NCI-H460 (cell line): ENCODE measurements at places on chromosomes 4 and X. TPM values are rescaled to one million over a fixed set of nuclear protein-coding genes. Genes with fewer than 3 reads are reported as not detected.

Gene RAB41
- not detected in 2 replicates for total RNA-seq

GRCh38 chr4:15901007-15901406, 37.5 kb downstream of the FGFBP1 start:
- DNase-seq, result no peak

DNA sequence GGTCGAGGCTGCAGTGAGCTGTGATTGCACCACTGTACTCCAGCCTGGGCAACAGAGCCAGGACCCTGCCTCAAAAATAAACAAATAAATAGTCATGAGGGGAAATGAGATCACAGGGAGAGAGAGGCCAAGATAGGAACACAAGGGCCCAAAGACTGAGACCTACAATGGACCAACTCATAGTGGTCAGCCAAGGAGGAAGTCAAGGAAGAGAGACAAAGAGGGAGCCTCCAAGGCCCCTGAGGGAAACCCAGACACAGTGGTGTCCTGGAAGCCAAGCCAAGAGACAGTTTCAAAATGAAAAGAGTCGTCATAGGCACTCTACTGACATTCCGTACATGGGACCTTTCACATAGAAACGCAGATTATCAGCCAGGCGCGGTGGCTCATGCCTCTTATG, 153.3 kb downstream of the BCOR start:
- no peak for DNase-seq

GRCh38 chr4:177444911-177445736, 2.9 kb upstream of the AGA start:
- DNase-seq, result no peak

DNA sequence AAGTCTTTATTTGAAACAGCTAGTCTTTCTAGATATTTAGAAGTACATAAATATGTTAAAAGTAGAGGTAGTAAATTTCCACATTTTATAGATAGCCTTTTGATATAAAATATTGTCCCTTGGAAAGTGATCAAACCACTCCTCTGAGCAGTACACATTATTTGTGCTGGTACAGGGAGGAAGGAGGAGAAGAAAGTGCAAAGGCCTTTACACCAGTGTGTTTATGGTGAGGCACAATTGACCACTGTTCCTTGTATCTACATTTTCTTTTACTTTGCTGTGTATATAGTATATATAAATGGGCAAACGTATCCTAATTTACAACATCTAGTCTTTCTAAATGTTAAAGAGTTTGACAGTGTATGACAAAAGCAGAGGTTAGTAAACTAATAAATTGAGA, 39.9 kb downstream of the CXCL8 start:
- DNase-seq, result no peak

DNA sequence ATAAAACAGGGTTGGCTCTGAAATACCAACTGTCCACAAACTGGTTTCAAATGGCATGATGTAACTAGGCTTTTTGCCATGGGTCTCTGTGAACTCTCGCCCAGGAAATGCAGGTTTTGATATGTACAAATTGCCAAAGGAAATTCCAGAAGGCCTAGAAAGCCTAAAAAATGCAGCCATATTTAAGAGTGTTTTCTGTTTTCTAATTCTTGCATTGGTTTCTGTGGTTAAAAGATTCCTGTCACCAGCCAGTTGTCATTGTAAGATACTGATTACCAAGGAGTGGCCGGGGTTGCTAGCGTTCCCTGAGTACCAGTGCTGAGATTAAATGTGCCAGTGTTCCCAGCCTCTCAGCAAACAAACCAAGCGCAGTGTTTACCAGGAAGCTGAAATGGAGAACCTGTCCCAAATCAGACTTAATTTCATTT, 53.9 kb upstream of the SORBS2 start:
- no peak for DNase-seq

- DNase-seq, result no peak
Measured at GRCh38 chr4:86250006-86250405, 109.8 kb downstream of the MAPK10 start.

Gene ASB12
- 0.07 TPM in 1 of 2 replicates, not detected in the other for total RNA-seq

Gene ADH7
- total RNA-seq, result not detected in 2 replicates

Gene ADH4
- not detected in 2 replicates for total RNA-seq

- DNase-seq, result no peak
Measured at GRCh38 chr4:118318931-118319330, 33.9 kb downstream of the PRSS12 start.

- DNase-seq, result no peak
Measured at GRCh38 chr4:160495356-160495755, 1392.5 kb downstream of the RAPGEF2 start.

DNA sequence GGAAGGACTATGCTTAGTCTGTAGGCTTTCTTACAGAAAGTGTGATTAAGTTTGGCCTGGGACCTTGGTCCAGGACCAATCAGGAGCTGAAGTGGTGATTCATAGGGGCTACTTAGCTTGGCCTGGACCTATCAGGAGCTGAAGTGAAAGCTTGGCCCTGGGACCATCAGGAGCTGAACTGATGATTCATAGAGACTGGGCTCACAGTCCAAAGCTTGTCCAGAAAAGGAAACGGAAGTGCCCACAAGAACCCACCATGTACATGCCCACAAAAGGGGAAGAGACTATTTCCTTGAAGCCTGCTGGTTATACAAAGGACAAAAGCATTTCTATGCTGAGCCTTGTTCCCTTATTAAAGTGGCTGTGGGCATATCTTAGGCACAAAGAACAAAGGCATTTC, 12.6 kb downstream of the TENT5D start:
- no peak for DNase-seq

Gene POU4F2
- not detected in 2 replicates for total RNA-seq

GRCh38 chr4:151287409-151287808, 10.4 kb downstream of the PRSS48 start:
- DNase-seq, result no peak

Gene RGN
- total RNA-seq, result not detected in 2 replicates

DNA sequence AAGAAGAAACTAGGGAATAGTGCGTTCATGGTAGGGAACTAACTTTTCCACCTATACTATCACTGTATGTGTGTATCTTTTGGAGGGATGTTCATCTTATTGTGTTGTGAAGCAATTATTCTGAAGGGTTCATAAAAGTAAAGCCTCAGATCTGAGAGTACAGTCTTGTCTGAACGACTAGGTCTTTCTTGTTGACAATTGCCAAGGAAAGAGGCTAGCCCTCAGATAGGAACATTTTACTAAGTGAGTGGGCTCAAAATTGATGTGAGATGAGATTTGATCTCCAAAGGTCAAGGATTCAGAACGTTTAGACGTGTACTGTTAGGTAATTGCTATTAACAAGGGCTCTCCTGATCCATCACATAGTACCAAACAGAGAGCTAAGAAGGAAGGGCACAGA, 15.2 kb upstream of the CNOT6L start:
- no peak for DNase-seq

Gene LEF1
- total RNA-seq, result 0.69 TPM in 2 replicates

GRCh38 chr4:21649391-21650090, 299.0 kb downstream of the KCNIP4 start:
- DNase-seq, result no peak

- no peak for DNase-seq
Measured at GRCh38 chr4:6340446-6341015, 70.9 kb downstream of the WFS1 start.

Gene FGF5
- not detected in 2 replicates for total RNA-seq

DNA sequence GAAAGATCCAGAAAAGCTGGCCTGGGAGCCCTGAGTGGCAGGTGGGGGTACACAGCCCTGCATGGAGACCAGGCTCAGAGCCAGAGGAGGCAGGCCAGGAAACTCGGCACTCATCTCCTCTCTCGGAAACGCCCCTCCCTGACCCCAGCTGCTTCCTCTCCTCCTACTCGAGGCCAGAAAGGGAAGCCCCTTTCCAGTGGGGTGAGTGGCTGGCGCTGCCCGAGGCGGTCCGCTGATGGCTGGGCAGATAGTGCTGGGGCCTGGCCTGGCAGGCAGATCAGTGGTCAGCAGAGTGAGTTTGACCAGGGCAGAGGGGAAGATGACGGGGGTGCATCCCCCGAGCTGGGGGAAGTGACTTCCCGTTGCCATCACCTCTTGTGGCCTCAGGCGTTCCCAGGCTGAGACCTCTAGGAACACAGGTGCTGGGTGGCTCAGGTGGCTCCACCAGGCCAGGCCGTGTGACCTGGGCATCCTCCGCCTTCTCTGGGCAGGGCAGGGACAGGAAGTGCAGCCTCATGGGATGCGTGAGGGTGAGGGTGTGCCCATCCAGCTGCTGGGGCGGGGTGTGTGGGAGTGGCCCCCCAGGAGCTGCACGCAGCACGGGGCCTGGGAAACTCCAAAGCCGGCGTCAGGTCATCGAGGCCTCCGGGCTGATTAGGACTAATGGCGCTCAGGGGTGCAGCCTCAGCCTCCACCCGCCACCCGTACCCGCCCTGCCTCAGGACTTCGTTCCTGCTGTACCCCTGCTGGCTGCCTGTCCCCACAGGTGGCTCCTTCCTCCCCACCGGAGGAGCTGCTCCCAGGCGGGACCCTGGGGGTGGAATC, 5.7 kb downstream of the SH3BP2 start:
- DNase-seq, result no peak

- DNase-seq, result no peak
Measured at GRCh38 chr4:78926826-78927225, 12.4 kb downstream of the PAQR3 start.

Gene TCP11X2
- total RNA-seq, result not detected in 2 replicates

Gene NUP54
- total RNA-seq, result 31.7 and 37.3 TPM in 2 replicates

GRCh38 chr4:15238720-15239119, 189.1 kb upstream of the C1QTNF7 start:
- peak; percentile 28 for DNase-seq

GRCh38 chr4:162151386-162151785, 12.4 kb downstream of the FSTL5 start:
- no peak for DNase-seq

- no peak for DNase-seq
Measured at GRCh38 chr4:129950217-129950616, 854.3 kb downstream of the C4orf33 start.

Gene CXCL3
- 11.1 and 12.8 TPM in 2 replicates for total RNA-seq

Gene TDO2
- 11.4 and 17.6 TPM in 2 replicates for total RNA-seq

DNA sequence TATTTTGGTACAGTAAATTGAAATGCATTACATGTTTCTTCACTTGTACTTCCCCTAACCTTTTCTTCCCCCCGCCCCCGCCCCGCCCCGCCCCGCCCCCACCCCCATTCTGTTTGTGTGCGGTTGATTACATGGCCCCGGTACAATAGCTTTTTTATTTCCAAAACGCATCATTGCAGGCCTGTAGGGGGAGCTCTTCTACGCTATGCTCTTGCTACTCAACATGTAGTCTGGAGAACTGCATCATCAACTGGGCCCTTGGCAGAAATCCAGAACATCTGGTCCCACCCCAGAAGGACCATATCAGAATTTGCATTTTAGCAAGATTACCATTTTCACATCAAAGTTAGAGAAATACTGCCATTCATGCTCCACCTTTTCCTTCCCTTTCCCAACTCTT, 333.3 kb upstream of the DDX53 start:
- peak; percentile 36 for DNase-seq

Gene TEX13B
- total RNA-seq, result not detected in 2 replicates

GRCh38 chrX:71579136-71579989, 1.1 kb downstream of the GCNA start:
- DNase-seq, result no peak
